ENCODE measurements at places on chromosomes 12 and 14.

DNA sequence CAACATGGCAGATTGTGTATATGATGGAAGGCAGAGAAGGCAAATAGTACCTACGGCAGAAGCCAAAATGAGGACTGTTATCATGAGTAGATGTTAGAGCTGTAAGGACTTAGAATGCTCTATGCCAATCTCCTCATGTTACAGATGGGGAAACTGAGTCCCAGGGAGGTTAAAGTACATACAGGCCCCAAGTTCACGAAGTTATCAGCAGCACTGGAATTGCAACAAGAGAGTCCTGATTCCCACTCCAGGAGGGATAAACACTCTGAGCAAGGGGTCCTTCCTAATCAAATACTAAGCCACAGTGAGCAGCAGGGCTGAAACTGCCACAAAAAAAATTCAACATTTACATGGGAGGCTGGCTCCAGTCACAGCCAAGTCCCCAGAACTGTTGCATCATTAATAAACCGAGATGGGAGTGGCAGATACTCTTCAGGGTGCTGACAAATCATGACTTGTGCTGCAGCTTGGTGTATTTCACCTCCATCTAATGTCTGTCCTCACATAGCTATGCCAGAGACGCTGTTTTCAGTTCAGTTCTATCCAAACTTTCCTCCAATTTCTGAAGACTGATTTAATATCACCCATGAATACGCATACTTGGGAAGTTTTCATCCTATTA is 24.2 kb downstream of the NUAK1 start:
- DNase-seq: no peak

GRCh38 chr12:50221228-50222008 is 54.2 kb upstream of the CERS5 start:
- DNase-seq: no peak

DNA sequence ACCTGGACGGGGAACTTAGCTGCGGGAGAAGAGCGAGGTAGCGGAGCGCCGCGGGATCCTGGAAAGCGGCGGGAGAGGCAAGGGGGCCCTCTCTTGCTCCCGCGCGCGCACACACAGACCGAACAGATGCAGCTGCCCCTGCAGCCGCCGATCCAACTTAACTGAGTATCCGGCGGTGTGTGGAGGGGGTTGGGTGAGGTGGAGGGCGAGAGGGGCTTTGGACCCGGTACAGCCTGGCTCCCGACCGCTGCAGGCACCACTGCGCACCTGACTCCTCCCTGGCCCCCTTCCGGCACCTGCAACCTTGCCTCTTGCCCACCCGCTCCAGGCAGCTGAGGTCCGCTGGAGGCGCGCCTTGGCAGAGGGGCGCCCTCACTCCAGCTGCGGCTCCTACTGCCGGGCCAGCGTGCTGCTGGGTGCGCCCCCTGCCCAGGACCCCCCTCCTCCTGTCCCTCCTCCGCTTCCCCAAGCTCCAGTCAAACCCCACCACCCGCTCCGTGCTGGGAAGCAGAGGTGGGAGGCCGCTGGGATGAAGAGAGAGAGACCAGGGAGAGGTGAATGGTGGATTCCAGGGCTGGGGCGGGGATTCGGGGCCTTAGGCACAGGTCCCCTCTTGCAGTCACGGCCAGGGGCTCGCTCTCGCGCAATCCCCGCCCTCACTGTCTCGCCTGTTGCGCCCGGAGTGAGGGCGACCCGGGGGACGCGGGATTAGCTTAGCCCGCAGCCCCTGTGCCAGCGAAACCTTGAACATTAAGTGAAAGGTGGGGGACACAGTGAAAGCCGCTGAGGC is 2.6 kb downstream of the DIO3 start:
- DNase-seq: no peak

GRCh38 chr12:64991121-64991611 is 129.9 kb downstream of the WIF1 start:
- DNase-seq: no peak

DNA sequence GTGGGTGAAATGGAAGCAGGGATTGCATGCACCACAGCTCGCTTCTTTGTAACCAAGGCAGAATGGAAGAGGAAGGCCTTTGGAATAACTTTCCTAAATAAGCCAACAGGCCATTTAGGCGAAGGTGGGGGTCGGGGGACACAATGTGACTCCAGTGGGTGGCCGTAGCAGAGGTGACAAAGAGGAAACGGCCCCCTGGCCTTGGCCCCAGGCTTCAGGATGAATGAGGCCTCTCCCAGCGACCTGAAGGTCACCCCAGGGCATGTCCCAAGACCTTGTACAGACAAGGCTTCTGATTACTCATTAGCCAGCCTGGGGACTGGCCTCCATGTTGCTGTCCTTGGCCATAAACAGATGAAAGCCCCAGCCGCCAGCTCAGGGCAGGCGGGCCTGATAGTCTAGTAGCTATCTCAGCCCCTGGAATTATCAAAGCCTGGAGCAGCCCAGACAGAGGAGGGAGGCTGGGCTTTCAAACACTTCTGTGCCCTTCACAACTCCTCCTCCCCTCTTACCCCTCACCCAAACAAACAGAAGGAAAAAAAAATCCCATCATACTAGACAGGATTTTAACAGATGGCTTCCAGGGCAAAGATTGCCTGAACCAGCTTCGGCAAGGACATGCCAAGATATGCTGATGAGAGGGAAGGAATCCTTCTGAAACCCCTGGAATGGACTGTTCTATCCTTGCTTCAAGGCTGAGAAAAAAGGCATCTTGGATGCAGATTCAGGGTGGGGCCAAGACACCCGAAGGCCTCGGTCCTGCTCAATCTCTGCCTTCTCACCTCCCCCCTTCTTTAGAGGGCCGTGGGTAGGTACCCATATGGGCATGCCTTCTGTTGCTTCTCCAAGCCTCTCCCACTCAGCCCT is 142.3 kb upstream of the PARP11 start:
- DNase-seq: no peak

- DNase-seq: peak; percentile 13
Observed at GRCh38 chr12:128654468-128654867, 169.3 kb downstream of the SLC15A4 start.

DNA sequence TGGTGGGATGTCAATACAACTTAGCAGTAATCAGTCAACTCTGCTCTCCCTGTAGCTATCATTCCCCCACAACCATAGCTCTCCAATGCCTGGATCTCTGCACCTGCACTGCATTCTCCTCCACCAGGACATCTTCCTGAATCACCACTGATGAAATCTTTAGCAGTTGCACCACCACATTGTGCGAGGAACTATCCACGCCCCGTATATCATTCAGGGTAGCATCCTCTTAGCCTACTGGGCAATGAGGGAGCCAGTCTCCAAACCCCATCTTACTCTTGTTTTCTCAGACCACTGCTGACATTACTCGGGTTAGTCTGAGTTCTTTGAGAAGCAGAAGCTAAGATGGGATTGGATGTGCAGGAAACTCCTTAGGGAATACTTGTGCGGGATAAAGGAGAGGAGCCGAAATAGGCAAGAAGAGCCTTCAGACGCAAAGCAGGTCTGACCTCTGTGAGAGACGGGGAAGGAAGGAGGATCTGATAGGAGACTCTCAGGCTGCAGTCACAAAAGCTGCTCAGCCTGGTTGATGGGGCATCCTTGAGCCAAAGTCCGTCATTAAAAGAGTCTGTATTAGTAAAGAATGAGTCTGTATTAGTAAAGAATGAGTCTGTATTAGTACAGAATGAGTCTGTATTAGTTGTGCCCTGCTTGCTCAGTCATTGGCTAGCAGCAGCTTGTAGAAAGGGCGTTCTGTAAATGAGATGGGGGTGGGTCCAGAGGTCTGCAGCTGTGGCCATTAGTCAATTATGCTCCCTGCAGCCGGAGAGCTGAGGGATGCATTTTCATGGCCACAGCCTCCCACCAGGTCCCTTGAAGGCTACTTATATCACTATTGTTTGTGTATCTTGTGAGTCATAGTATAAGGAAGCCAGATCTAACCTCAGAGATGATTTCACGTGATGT is 49.6 kb upstream of the RASSF3 start:
- no peak for DNase-seq

DNA sequence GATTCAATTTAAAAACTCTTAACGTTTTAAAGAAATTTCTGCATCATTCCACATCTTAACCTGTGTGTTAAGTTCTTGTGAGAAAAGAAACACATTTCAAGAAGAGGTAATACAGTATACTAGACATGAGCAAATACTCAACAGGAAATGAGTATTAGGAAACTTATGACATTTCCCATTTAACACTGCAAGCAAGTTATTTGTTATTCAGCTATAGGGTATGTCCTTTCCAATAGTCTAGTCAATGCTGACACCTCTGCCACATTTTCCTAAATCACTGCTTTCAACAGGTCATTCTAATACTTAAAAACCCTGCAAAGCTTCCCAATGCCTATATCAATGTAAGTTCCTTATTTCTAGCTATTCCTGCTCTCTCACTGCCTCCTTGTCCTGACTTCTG is 93.1 kb downstream of the DDHD1 start:
- no peak for DNase-seq

DNA sequence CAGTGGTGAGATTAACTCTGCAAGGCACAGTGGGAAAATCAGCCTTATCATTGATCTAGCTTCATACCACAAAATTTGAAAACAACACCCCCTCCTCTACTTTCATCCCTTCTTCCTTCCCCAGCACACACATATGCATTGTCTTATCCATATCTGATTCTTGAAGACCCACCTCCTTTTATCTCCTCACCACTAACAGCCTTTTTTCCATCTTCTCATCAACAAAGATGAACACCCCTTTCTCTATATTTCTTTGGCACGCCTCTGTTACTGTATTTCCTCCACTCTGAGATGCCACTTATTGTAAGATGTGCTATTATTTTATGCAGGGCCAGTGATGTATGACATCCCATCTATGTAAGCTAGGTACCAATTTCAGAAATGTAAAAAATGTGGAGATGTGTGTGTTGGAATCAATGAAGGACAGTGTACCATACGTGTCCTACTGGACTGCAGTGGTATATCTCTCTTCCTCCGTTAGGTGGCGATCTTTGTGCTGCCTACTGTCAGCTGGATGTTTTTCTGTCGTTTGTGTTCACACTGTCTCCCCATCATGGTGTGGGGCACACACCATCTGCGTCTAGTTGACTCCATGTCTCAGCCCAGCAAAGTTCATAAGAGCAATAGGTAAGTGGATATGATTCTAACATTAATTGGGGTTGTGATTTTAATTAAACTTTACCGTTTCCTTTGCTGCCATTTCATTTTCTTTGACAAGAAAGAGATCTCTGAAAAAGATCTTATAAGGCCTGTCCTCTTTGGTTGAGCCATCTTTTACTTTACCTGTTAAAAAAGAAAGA is 24.0 kb downstream of the CCDC38 start:
- DNase-seq: peak; percentile 3

DNA sequence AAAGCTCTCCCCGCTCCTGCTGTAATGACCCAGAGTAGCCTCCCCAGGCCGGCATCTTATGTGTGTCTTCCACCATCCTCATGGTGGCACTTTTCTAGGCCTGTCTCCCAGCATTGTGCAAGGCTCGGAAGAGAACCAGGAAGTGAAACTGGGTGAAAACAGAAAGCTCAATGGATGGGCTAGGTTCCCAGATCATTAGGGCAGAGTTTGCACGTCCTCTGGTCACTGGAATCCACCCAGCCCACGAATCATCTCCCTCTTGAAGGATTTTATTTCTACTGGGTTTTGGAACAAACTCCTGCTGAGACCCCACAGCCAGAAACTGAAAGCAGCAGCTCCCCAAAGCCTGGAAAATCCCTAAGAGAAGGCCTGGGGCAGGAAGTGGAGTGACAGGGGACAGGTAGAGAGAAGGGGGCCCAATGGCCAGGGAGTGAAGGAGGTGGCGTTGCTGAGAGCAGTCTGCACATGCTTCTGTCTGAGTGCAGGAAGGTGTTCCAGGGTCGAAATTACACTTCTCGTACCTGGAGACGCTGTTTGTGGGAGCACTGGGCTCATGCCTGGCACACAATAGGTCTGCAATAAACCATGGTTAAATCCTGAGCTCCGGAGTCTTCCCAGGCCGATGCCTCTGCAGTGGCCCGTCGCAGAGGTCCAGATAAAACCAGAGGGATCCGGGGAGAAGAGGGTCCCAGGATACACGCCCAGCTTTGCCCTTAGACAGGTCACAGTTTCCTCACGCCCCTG is 15.6 kb downstream of the ACVRL1 start:
- DNase-seq: peak; percentile 3

DNA sequence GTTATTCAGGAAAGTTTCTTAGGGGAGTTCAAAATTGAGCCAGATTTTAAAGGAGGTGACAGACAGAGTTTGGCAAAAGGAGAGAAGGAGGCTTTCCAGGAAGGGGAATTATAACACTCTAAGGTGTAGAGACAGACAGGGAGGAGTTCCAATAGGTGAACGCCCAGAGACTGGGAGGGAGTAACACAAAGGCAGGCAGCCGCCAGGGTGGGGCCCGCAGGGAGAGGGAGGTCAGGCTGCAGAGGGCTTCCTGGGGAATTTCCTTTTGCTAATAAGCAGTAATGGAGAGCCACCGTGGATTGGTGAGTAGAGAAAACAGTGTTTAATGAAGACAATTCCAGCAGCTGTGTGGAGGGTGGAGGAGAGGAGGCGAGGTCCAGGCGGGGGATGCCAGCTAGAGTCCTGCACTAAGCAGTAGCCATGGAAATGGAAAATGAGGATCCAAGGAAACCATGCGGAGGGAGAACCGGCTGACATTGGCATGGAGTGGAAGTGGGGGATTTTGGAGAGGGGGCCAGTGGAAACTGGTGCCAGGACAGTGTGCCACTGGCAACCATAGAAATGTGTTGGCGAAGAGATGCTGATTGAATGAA is 22.2 kb downstream of the GRIN2B start:
- DNase-seq: no peak

DNA sequence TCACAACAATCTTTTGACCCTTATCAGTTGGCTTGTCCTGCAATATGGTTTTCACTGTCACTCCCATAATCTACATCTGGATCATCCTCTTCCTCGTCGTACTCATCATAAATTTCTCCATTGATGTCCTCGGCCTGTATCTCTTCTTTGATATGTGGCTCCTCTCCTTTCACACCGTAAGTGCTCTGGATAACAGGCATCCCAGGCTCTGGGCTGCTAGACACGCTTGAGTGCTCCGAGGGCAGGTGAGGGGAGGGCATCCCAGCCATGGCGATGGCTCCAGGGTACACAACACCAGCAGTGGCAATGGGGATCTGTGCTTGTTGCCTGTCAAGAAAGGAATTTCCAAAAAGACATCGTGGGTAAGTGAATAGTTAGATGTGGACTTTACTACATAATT is 415.3 kb downstream of the SOX5 start:
- DNase-seq: no peak

DNA sequence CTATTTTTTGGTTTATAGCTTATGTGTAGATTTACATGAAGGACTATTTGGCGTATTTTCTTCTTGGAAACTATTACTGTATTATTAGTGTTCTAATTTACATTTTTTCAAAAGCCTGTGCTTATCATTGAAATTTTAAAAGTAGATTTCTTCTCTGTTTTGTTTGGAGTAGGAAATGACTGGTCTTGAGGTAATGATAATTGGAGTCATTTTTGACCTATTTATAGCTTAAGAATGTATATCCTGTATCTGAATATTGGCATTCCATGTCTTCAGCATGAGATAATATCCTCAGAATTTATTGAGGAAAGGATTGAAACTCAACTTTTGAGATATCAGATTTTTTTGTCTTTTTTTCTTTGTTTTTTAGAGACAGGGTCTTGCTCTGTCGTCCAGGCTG is 193.4 kb downstream of the ERC1 start:
- DNase-seq: no peak

DNA sequence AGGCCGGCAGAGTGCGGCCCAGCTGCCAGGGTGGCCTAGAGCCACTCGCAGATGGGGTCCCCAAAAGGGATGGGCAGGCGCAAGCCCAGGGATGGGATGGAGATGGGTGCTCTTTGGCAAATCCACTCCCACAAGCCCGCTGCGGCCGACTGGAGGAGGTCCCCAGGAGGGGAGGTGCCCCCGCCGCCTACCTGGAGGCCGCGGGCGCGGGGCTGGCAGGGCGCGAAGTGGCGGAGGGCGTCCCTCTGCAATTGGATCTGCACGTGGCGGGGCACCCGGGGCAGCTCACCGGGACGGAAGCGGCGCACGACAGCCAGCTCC is 730 bp downstream of the PPP1R3E start:
- no peak for DNase-seq

Data from amygdala (tissue), 56 donors.